ENCODE measurements at places on chromosomes 12 and 14.

GRCh38 chr14:72610096-72610830 lies 283.6 kb downstream of the DPF3 start:
- H3K4me3 ChIP-seq = no peak overlapping the region
- no peaks in the 10 kb centered on the region for H3K4me1 ChIP-seq
- no peak overlapping the region for H3K27ac ChIP-seq
- H3K36me3 ChIP-seq = no peaks in the 10 kb centered on the region

DNA sequence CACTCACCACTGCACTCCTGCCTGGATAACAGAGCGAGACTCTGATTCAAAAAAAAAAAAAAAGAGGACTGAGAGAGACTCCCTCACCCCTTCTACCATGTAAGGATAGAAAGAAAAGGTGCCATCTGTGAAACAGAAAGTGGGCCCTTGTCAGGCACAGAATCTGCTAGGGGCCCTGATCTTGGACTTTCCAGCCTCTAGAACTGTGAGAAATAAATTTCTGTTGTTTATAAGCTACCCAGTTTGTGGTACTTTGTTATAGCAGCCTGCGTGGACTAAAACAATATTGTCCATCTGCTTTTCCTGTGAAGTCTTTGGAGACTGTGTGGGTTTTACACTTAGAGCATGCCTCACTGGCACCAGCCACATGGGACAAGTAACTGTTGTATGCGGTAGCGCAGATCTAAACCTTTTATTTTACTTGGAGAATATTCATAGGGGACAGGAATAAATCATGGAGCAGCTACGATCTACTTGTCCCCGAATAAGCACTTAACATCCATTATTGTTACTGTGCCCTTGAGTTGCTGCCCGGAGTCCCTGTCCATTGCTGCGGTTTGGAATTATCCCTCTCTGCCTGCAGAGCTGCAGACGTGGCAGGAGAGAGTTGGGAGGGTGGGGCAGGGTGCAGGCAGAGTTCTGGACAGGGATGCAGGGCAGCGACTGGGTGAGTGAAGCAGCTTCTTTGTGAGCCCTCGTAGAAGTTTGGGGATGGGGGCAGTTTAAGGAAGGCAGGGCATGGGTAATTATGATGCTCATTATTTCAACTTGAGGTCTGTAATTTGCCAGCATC lies 52.4 kb upstream of the STON2 start:
- no peak overlapping the region for H3K27ac ChIP-seq
- H3K36me3 ChIP-seq = no peaks in the 10 kb centered on the region
- no peak for DNase-seq
- H3K4me1 ChIP-seq = peaks cover 3% of the 10 kb centered on the region
- peaks cover 6% of the 10 kb centered on the region for H3K27me3 ChIP-seq
- H3K4me3 ChIP-seq = no peak overlapping the region

DNA sequence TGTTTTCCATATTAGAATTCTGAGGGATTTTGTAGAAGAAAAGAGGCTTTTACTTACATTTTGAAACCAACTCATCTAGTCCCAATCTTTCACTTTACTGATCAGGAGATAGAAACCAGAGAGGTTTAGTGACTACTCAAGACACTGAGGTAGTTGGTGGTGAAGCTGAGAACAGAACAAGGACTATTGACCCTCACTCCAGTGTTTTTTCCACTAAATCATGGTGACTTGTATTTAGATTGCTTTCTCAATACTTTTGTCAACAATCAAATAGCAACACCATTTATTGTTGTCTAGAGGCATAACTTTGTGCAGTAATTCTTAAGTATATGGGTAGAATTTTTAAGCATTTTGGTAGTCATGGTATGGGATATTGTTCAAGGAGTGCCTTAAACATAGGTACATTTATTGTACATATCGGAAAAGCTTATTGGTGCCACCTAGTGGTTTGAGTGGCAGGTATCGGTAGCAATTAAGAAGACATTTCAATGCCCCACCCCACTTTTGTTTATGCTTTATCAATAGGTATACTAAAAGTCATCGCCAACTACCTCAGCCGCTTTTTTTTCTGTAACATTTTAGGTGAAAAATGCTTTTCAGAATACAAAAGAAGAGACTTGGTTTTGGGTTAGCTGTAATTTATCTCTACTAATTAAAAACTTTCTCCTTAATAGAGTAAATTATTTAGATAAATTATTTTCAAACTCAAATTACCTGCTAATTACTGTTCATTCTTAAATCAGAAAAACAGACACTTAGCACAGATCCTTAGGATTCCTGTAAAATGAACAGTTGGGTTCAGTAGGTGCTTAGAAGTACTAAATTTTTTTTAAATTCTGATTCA lies 47.3 kb upstream of the PAWR start:
- H3K27me3 ChIP-seq = no peaks in the 10 kb centered on the region
- H3K4me3 ChIP-seq = no peak overlapping the region
- no peak overlapping the region for H3K27ac ChIP-seq
- no peaks in the 10 kb centered on the region for H3K36me3 ChIP-seq

DNA sequence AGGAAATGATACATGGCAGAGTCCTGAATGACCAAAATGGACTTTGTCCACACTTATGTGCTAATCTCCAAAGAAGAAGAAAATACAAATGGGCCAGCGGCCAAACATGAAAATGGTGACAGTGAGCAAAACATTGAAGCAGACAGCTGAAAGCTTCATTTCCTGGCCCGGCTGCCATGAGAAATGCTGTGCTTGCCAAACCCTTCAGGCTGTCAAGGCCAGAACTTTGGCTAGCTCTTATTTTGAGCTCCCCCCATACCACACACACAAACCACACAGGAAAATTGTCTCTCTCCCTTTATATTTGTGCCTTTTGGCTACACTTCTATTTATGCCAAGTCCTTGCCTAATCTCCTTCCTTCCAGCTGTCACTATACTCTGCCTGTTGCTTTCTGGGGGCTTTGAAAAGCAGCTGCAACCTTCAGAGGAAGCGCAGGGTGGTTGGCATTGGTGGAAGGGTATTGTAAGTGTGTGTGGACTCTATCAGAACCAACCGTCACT lies 323.8 kb downstream of the RAD51B start:
- H3K4me3 ChIP-seq = no peak overlapping the region
- no peaks in the 10 kb centered on the region for H3K36me3 ChIP-seq

- DNase-seq = no peak
- no peaks in the 10 kb centered on the region for H3K27me3 ChIP-seq
- H3K4me1 ChIP-seq = peaks cover 32% of the 10 kb centered on the region
- H3K4me3 ChIP-seq = no peak overlapping the region
These were observed 60.1 kb downstream of the CHST11 start for GRCh38 chr12:104516821-104517220.

DNA sequence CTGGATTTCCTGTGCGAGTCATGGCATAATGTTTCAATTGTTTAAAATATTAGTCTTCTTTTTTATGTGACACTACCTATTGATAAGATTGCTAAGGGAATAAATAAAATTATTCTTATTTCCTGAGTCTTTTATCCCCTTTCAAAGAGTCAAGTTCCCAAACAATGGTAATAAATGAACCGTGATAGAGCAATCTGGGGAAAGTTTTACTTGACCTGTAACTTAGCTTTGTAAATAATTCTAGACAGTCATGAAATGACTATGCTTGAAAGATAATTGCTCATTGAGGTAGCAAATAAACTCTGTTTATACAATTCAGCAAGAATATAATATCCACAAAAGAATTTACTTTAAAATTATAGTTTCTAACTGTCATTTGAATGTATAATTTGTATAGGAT lies 82.1 kb downstream of the TSPAN8 start:
- DNase-seq = no peak
- H3K4me1 ChIP-seq = no peaks in the 10 kb centered on the region
- H3K27me3 ChIP-seq = no peaks in the 10 kb centered on the region
- no peak overlapping the region for H3K27ac ChIP-seq

DNA sequence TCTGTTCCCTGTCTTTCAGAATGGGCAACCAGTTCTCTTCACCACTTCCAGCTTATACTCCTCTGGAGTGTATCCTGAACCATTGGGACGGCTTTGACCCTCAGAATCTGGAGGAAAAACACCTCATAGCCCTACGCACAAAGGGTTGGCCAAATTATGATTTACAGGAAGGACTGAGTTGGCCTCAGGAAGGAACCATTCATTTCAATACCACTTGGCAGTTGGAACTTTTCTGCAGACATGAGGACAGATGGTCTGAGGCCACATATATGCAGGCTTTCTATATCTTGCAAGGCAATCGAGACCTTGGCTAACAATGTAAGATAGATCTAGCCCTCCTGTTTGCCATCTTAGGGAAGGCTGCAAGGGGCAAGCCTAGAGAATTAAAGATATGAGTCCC lies 24.0 kb downstream of the CLECL1 start:
- H3K27ac ChIP-seq = no peak overlapping the region
- peaks cover 20% of the 10 kb centered on the region for H3K4me1 ChIP-seq
- no peaks in the 10 kb centered on the region for H3K36me3 ChIP-seq
- no peaks in the 10 kb centered on the region for H3K27me3 ChIP-seq

GRCh38 chr14:95505030-95505589 lies 11.3 kb downstream of the SYNE3 start:
- no peak overlapping the region for H3K4me3 ChIP-seq
- peaks cover 78% of the 10 kb centered on the region for H3K4me1 ChIP-seq
- no peaks in the 10 kb centered on the region for H3K27me3 ChIP-seq
- no peak overlapping the region for H3K27ac ChIP-seq
- H3K36me3 ChIP-seq = peaks cover 45% of the 10 kb centered on the region

GRCh38 chr14:31895646-31896045 lies 181.5 kb upstream of the ARHGAP5 start:
- no peak for DNase-seq
- H3K4me1 ChIP-seq = no peaks in the 10 kb centered on the region
- H3K4me3 ChIP-seq = no peak overlapping the region
- no peaks in the 10 kb centered on the region for H3K36me3 ChIP-seq
- no peaks in the 10 kb centered on the region for H3K27me3 ChIP-seq

DNA sequence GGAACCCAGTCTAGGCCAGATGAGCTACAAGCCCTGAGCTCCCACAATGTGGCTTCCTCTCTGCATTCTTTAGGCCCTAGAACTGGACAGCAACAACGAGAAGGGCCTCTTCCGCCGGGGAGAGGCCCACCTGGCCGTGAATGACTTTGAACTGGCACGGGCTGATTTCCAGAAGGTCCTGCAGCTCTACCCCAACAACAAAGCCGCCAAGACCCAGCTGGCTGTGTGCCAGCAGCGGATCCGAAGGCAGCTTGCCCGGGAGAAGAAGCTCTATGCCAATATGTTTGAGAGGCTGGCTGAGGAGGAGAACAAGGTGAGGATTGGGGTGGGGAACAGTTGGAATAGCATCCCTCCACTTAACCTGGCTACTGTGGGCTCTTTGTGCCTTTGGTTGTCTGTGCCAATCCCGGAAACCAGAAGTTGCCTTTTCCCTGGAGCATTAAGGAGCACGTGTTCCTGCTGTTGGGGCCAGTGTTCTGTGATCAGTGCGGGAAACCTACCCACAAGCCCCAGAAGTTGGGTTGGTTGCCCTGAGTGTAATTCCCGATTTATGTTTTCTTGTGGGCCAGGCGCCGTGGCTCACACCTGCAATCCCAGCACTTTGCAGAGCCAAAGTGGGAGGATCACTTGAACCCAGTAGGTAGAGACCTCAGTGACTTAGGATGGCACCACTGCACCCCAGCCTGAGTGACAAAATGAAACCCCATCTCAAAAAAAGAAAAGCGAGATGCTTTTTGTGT lies 6.4 kb downstream of the FKBP4 start:
- no peak overlapping the region for H3K27ac ChIP-seq
- H3K36me3 ChIP-seq = peaks cover 75% of the 10 kb centered on the region
- no peak for DNase-seq
- H3K4me1 ChIP-seq = peaks cover 13% of the 10 kb centered on the region

GRCh38 chr14:73102806-73103497 lies 33.4 kb upstream of the PSEN1 start:
- no peak overlapping the region for H3K4me3 ChIP-seq
- no peaks in the 10 kb centered on the region for H3K4me1 ChIP-seq
- H3K36me3 ChIP-seq = peaks cover 96% of the 10 kb centered on the region
- no peak for DNase-seq

- DNase-seq = no peak
- peaks cover 8% of the 10 kb centered on the region for H3K4me1 ChIP-seq
- H3K27me3 ChIP-seq = peaks cover 3% of the 10 kb centered on the region
- no peaks in the 10 kb centered on the region for H3K36me3 ChIP-seq
These were observed 2.2 kb upstream of the EML1 start for GRCh38 chr14:99790978-99791376.

GRCh38 chr14:62443796-62444195 lies 601.5 kb downstream of the KCNH5 start:
- DNase-seq = no peak
- H3K27ac ChIP-seq = no peak overlapping the region
